Stimulated activated CD8-positive, alpha-beta memory T cell treated with anti-CD3 and anti-CD28 coated beads, Interleukin-4, amount 100 ng/mL, for 4 hours (primary cell): ENCODE measurements at places on chromosomes 12 and 14.

DNA sequence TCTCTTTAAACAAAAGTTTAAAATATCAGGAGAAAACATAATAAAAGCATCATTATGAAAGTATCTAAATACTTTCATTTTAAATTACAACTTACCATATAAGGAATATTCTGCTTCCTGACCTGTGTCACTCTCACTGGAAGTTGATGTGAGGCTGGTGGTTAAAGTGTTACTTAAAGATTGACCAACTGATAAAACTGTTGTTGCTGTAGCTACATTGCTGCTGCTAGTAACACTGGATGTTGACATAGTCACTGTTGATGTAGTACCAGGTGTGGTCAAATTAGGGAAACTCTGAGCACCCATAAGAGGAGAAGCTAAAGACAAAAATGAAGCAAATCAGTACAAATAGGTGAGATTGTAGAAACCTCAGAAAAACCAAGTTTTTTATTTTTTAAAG is 79.9 kb downstream of the HECTD1 start:
- DNase-seq, result no peak

DNA sequence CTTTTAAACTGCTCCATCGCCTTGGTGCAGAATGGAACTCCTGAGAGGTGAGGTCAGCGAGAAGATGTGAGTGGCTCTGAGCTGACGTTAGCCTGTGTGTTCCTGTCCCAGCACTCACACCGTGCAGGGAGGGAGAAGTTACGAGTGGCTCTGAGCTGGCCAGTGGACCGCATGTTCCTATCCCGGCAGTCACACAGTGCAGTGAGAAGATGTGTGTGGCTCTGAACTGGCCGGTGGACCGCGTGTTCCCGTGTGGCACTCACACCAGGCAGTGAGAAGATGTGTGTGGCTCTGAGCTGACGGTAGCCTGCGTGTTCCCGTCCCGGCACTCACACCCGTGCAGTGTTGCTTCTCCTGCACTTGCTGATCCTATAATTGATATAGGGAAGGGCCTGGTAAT is 59.9 kb downstream of the VCPKMT start:
- no peak for DNase-seq

DNA sequence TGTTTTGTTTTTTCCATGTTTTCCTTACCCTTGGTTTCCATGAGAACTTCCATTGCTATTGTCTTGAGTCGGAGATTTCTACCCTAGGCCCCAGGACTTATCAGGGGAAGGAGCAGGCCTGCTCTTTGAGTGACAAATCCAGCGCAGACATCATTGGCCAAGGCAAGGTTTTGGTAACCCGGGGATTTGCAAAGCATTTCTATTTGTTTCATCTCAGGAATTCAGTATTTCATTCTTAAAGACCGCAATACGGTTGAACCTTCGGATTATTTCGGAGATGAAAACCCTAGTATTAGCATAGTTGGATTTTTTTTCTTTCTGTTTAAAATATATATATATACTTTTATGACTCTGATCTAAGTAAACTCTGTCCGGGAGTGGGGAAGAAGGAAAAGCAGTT is 62.0 kb downstream of the TMEM132C start:
- no peak for DNase-seq

DNA sequence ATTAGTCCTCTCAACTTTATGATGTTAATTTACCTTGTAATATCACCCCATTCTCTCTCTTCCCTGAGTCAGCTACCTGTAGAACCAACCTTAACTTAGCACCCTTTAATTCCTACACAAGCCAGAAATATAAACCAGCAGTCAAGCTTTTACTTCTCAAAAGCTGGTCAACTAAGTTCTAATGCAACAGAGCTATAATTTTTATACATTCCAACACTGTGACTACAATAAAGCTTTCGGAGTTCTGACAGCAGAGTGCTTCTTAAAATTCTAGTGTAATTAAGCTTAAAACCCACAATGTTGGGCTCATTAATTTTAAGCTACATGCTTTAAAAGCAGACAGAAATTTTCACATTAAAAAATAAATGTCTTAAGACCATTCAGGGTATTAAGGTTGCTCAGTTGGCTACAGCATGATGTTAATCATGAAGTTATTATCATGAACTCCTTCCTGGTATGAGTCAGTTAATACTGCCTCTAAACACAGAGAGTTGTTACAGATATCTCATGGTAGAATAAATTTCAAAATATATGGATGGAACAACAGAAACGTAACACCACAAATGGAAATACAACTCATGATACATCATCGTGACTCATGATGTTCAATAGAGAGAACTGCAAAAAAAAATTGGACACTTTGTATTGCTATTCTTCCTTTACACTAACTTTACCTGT is 126.7 kb downstream of the EPS8 start:
- DNase-seq, result no peak

GRCh38 chr14:68967459-68967940 is 11.6 kb downstream of the ACTN1 start:
- DNase-seq, result no peak

DNA sequence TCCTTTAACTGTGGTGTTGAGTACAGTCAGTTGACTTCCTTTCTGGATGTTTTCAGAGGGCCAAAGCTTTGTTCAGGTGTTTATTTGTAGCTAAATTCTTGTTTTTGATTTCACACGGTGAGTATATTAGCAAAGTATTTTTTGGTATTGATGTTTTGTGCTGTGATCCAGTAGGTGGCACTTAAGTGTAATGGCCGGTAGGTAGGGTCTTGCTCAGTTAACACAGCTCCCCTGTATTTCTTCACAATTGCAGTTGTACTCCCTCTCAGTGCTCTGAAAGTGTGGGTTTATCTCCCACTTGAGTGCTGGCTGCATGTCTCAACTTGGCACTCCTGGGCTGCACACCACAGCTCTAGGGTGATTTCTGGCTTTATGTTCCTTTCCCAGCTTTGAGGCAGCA is 339.5 kb downstream of the AEBP2 start:
- no peak for DNase-seq

- DNase-seq, result no peak
These were observed 221.9 kb upstream of the KITLG start for GRCh38 chr12:88802096-88802706.

- no peak for DNase-seq
These were observed 59.5 kb downstream of the IFNG-AS1 start for GRCh38 chr12:68048648-68049297.

GRCh38 chr14:79638672-79639266 is 572.5 kb downstream of the DIO2 start:
- no peak for DNase-seq

GRCh38 chr14:89365061-89365801 is 51.8 kb downstream of the FOXN3 start:
- peak; percentile 17 for DNase-seq

DNA sequence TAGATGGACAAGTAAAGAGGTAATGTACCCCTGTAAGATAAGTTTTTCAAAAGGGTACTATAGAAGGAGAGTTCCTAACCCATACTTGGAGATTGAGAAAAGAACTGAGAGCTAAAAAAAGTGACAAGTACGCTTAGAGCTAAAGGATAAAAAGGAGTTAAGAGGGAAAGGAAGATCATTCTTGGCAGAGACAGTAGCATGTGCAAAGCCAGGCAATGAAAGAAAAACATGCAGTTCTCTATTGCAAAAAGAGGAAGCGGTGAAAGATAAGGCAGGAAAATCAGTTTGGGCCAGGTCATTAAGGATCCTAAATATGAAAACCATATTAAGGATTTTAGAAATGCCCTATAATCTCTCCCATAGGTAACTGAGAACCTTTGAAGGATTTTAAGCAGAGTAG is 500.4 kb upstream of the GARIN6 start:
- DNase-seq, result no peak

DNA sequence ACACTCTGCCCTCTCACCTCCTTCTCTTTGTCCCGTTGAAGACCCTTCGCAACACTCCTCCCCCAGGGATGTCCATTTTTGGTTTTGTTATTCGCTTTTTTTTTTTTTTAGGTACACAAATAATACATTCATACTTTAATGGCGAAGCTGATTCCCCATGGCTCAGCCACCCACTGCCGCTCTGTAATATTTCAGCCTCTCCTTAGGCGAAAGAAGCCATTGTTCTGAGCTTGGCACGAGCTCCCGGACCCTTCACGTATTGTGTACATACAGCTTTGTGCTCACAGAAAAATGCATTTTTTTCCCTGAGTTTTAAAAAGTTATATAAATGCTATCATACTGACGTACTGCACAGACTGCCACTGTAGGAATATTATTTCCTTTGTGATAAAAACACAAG is 115.0 kb downstream of the TMEM132C start:
- no peak for DNase-seq

DNA sequence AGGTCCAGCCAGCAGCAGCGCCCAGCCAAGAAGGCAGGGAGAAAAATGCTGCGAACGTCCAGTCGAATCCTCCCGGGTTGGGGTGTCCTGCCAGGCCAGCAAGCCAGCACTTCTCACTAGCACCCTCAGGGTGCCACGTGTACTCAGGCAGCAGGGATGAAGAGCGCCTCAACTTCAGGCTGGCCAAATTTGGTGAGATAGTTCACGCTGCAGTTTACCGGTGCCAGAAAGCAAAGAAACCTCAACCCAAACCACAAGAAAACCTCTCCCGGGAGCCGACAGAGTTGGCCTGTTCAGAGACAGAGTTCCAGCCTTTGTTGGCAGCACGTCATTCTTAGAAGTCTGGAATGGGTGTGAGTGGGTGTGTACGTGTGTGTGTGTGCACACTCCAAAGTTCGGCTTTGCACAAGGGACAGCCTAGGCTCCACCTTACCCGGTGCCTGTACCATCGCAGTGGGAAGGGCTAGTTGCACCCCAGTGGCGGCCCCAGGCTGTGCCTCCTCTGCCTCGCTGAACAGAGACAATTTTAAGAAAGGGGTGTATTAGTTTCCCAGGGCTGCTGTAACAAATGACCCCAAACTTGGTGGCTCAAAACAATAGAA is 42.1 kb downstream of the ELK3 start:
- no peak for DNase-seq

- no peak for DNase-seq
These were observed 10.7 kb downstream of the AGAP2 start for GRCh38 chr12:57727758-57728395.

GRCh38 chr12:51389302-51389999 is 1.8 kb downstream of the GALNT6 start:
- DNase-seq, result no peak

DNA sequence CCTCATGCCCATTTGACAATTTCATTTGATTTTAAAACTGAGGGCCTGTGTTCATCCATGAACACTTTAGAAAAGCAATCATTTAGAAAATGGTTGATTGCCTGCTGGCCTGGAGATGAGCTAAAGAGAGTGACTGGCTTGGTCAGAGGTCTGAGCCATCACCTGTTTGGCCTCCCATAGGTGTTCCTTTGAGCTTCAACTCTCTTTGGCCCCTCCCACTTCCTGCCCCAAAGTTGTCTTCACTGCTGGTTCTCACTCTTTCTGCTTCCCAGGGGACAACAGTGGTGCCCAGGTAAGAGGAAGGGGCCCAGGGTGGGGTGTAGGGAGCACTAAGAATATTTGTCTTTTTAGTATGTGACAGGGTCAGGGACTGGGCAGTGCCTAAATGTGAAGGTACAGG is 4.9 kb upstream of the TCP11L2 start:
- DNase-seq, result no peak

- no peak for DNase-seq
These were observed 237.3 kb downstream of the RGS6 start for GRCh38 chr14:72169521-72169920.

DNA sequence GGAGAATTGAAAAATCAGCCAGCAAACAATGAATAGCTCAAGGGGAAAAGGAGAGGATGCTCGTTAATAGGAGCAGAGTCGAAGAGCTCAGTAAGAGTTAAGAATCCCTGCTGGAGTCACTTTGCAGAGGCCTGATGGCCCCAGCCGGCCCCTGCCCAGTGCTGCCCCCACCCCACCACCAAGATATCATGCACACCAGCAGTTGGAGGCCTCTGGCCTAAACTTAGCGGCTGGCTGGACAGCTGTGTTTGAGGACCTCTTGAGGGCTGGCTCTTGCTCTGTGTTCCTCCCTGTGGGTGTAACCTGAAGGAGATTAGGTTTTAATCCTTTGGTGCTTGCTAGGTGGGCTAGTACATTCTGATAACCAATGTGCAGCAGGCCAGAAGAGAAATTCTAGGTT is 142.0 kb downstream of the PLXNC1 start:
- no peak for DNase-seq

- no peak for DNase-seq
These were observed at the start of gene AKT1 for GRCh38 chr14:104794993-104795780. TSS of gene AKT1 (minus strand) at chr14:104795748. CDS start at chr14:104792643, 3,105 bp downstream.

DNA sequence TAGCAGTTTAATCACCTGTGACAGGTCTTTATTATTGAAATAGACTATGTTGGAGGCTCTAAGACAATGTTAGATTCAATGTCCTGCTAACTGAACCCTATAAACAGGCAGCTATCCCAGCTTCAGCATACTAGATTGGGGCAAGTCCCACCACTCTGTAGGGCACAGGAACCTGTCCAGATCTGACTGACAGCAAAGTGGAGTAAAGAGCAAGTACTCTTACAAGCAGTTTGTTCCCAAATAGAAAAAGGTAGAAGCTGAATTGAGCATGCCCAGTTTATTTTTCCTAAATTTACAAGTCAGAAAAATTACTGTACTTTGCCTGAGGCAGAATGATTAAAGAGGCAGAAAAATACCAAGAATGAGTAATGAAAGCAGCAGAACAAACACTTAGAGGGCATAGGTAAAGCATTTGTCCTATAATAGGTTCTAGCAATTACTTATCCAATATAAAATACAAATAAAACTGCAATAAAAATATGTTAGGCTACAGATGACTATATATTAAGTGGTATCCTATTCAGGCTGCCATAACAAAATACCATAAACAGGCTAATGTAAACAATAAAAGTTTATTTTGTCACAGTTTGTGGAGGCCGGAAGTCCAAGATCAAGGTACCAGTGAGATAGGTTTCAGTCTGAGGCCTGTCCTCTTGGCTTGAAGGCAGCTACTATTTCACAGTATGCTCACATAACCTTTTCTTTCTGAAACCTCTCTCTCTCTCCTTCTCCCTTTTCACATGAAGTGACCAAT is 868.2 kb downstream of the C12orf50 start:
- no peak for DNase-seq

GRCh38 chr14:37994846-37995372 is 212.8 kb upstream of the SSTR1 start:
- no peak for DNase-seq

DNA sequence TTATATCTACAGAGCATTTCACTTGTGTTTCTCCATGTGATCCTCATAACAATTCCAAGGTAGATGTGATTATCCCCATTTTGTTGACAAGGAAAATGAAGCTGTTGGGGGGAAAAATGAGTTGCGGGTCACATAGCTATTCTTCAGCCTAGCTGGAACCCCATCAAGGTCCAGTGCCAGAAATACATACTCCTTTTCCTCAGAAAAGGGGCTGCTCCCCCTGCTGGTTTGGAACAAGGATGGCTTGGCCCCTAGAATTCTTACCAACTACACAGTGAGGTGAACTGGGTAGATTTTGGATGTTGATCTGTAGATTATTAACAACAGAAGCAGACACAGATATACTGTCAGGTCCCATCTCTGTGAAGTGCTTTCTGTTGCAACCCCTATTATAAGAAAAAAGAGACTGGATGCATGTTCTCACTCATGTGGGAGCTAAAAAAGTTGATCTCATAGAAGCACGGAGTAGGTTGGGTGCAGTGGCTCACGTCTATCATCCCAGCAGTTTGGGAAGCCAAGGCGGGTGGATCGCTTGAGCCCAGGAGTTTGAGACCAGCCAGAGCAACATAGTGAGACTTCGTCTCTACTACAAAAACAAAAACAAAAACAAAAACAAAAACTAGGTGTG is 8.9 kb downstream of the IKZF4 start:
- DNase-seq, result no peak

- DNase-seq, result no peak
These were observed 7.6 kb downstream of the AICDA start for GRCh38 chr12:8605057-8605456.
